ENCODE measurements at places on chromosomes 4 and X.

GRCh38 chr4:118962540-118962939, 73.9 kb downstream of the SYNPO2 start:
- no peak for DNase-seq

- DNase-seq = no peak
Observed at GRCh38 chrX:20971250-20971649, 403.0 kb upstream of the CNKSR2 start.

- no peak for DNase-seq
Observed at GRCh38 chrX:19382555-19383145, 38.9 kb downstream of the PDHA1 start.

GRCh38 chr4:88005946-88006345, 1.5 kb upstream of the PKD2 start:
- DNase-seq = no peak

GRCh38 chr4:4859799-4860599, 534 bp downstream of the MSX1 start:
- DNase-seq = no peak

DNA sequence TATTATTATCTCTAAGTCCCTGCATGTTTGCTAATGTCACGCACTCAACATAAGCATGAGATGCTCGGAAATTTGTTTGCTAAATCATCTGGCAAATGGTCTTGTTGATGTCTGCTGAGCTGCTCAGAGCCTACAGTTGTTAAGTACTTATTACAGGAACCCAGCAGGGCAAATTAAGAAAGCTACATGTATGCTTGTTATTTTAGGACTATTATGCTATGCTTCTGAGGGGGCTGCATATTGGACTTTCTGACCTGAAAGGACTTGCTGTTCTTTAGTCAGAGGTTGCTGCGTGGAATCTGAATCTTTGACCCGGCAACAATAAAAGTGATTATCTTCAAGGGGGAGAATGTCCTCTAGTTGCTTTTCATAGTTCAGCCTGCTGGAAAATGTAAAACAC, 36.3 kb upstream of the TENM3 start:
- DNase-seq = no peak

- DNase-seq = no peak
Observed at GRCh38 chr4:151934766-151935165, 174.0 kb upstream of the GATB start.

GRCh38 chr4:67892905-67893304, 9.1 kb upstream of the TMPRSS11D start:
- DNase-seq = no peak

- no peak for DNase-seq
Observed at GRCh38 chr4:154332681-154333421, 158.7 kb downstream of the DCHS2 start.

DNA sequence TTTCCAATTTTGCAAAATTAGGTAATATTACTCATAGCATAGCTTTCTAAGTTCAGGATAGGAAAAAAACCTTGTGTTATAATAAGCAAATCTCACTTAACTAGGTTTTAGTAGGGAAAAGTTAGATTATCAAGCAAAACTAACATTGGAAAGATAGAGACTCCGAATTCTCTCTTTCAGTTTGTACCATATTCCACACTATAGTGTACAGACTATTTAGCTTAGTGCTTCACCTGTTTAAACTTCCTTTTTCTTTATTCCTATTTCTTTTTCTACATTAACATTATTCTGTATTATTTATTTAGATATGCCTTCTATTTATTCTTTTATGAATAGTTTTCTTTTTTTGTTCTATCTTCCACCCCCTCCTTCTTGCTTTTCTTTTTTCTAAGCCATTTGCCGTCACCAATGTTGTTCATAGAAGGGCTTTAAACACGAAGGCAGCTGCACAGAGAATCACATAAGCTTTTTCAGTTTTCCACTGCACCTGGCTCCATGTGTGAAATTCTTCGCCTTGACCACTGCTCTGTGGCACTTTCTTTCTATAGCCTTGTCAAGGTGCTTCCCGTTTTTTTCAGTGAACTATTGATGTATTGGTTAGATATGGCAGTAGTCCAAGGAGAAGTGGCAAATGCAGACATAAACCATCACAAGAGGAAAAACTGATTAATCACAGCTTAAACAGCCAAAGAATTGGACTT, 8.5 kb downstream of the PCDH10 start:
- no peak for DNase-seq

DNA sequence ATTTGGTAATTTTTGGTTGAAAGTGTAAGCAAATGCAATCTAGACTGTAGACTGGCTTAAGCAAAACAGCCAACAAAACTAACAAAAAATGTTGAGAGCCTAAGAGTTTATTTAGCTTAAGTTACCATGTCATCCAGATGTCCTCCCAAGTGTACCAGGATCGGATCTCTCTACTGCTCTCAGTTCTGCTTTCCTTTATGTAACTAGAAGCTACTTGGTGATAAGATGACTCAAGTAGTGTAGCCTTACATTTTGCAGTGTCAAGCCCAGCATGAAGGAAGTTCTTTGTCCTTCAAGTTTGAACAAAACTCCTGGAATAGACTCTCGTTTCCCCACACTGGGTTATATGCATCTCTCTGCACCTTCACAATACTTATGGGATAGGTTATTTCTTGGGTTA, 1500.0 kb downstream of the STIM2 start:
- DNase-seq = no peak

DNA sequence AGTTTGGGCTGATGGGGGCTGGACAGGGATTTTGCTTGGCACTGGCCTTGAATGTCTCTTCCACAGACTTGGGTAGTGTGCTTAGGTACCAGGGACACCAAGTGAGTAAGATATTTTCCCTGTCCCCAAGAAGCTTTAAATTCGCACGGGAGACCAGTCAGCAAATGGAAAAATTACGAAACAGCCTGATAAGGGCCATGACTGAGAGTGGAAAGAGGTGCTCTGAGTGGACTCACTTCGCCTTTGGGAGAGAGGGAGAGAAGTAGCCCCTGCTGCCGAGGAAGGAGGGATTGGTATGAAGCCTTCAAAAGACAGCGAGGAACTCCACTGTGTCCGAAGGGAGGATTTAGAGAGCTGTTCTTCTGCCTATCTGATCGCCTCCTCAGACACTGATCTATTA, 2.6 kb downstream of the LSM6 start:
- DNase-seq = no peak

DNA sequence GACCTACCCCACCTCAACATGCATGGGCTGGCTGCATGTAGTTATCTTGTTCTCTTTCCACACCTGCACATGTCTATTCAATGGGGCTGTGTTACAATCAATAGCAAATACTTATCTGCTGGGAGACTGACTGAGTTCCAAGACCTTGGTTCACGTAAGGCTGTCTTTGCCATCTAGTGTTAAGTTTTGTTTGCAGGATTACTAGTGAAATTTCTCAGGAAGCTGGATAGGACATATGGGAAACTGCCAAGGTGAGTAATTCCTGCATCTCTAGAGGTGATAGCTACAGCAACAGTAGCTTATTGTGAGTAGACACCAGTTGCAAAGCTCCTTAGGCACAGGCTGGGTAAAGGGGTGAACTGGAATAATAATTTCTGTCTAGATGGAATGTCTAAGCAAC, 177.5 kb downstream of the ENOX2 start:
- DNase-seq = no peak

- no peak for DNase-seq
Observed at GRCh38 chrX:130831347-130831722, 71.7 kb downstream of the ENOX2 start.

DNA sequence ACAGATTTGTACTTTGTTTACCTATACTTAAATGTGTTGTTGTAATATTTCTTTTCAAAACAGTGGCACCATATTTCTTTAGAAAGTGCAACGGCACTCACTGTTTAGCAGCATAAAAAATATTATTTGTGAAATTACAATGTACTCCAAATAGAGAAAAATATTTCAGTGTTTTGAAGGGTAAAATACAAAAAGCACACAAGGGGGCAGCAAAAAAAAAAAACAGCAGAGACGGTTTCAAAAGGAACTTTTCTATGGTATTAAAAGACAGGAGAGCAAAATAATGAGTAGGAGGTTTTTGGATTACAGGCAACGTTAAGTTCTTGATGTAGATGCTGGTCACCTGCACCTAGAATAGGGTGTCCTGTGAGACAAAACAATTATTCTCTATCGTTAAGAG, 2.0 kb downstream of the NUDT11 start:
- no peak for DNase-seq

DNA sequence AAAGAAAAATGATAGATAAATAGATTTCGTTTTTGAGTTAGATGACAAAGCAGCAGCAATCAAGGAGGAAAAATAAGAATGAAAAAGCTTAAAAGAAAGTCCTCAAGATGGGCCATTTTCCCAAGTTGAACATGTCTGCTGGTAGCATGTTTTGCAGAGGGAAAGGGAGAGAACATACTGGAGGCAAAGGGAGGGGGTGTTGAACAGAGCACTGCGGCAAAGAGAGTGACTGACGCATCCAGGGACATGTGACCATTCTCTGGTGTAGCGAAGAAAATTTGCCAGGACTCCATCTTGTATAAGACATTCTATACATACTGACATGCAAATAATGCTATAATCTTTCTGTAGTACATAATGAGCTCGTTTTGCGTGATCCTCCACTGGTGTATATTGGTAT, 1.2 kb downstream of the LINC00632 start:
- no peak for DNase-seq

DNA sequence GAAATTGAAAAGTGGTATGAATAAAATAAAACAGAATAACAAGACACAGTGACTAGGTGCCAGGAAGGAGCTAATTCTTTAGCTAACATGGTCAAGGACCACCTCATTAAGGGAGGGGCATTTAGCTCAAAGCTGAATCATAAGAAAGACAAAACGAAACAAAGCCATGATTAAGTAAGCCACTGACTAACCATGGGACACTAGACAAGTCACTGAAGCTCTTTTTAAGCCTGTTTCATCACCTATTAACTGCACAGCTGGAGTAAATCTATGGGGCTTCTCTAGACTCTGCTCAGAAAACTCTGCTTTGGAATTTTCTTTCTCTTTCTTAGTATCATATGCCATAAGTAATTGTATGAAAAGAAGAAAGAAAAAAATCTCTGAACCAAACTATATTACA, 49.8 kb upstream of the C1QTNF7 start:
- no peak for DNase-seq

GRCh38 chr4:61805979-61806378, 605.9 kb downstream of the ADGRL3 start:
- DNase-seq = no peak

DNA sequence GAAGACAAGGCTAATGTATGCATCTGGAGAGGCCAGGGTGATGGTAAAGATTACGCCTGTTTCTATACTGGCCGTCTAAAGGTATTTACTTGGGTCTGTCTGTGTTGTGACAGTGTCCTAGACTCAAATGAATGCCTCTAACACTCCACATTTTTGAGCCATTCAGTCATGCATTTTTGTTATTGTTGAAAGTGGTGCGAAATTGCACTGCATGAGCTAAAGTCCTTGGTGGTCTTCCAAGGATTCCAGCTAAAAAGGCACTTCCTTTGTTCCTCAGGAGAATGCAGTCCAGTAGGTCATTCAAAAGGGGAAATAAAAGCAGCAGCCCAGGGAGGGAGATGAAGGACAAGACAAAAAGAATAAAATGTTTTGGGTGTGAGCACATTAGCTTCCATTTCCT, 3.0 kb downstream of the GPC4 start:
- no peak for DNase-seq

GRCh38 chr4:48109413-48110263, 24.4 kb downstream of the TXK start:
- no peak for DNase-seq

DNA sequence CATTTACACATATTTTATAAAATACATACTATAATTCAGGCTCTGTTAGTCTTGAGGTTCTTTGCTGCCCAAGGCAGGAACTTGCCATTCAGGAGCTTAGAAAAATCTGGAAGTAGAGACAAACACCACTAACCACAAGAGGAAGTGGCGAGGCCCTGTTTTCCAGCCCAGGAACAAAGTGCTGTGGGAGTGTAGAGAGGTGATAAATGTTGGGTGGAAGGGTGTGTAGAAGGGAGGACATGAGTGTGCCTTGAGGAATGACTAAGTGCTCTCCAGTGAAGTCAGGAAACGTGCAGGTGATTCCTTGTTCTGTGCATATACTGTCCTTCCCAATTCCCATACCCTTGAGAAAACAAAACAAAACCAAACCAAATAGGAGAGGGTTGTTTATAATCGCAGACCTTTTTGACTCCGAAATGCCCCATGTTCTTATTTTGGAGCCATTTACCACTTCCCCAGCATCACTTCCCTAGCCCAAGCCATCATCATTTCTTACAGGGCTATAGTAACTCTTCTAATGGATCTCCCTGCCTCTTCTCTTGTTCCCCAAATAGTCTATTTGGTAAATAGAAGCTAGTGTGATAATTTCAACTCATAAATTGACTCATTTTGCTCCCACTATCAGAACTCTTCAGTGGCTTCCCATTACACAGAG, 83.2 kb downstream of the GPAT3 start:
- DNase-seq = no peak

- no peak for DNase-seq
Observed at GRCh38 chr4:123397144-123398065, 810 bp downstream of the SPRY1 start.

DNA sequence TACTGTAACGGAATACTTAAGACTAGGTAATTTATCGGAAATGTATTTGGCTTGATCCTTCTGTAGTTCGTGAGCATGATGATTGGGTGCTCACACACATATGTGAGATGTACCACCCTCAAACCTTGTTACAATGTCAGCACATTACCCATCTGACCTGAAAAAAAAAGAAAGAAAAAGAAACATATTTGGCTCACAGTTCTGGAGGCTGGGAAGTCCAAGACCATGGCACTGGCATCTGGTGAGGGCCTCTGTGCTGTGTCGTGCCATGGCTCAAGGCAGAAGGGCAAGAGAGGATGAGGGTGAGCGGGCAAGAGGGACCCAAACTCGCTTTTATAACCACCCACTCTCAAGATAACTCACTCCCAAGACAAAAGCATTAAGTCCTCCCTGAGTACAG, 7.0 kb upstream of the CLDN24 start:
- DNase-seq = no peak

- no peak for DNase-seq
Observed at GRCh38 chr4:119559044-119559647, 69.5 kb downstream of the PDE5A start.

GRCh38 chr4:19615086-19615689, 636.5 kb upstream of the SLIT2 start:
- no peak for DNase-seq

GRCh38 chr4:25810461-25811373, 52.1 kb downstream of the SEL1L3 start:
- DNase-seq = no peak

DNA sequence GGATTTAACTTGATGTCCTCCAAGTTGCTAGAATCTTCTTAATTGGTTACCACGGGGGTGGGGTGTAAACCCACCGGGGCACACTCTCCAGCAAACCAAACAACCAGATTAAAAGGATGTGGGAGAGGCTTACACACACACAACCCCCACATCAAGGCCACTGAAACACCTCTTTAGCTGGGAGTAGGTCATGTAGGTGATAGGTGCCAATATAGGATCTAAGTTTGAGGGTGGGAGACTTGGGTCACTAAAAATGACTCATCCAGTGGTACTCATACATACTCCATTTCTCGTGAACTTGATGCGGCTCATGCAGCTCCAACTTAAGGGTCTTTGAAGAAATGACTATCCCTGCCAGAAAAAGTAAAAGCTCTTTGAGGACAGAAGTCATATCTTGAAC, 20.5 kb upstream of the CD40LG start:
- no peak for DNase-seq

- DNase-seq = no peak
Observed at GRCh38 chrX:74534569-74535038, 79.8 kb downstream of the RLIM start.

GRCh38 chr4:156754832-156755570, 216.6 kb downstream of the PDGFC start:
- no peak for DNase-seq

GRCh38 chr4:17812801-17813200, 2.0 kb downstream of the NCAPG start:
- DNase-seq = no peak
